ENCODE measurements at places on chromosomes 2 and 18. TPM values are rescaled to one million over a fixed set of nuclear protein-coding genes. Genes with fewer than 3 reads are reported as not detected.

The PTH2R gene
- total RNA-seq: 3.5 TPM

The MERTK gene
- 20.1 TPM for total RNA-seq

The MRO gene
- not detected for total RNA-seq

The ZEB2 gene
- 0.49 TPM for total RNA-seq

DNA sequence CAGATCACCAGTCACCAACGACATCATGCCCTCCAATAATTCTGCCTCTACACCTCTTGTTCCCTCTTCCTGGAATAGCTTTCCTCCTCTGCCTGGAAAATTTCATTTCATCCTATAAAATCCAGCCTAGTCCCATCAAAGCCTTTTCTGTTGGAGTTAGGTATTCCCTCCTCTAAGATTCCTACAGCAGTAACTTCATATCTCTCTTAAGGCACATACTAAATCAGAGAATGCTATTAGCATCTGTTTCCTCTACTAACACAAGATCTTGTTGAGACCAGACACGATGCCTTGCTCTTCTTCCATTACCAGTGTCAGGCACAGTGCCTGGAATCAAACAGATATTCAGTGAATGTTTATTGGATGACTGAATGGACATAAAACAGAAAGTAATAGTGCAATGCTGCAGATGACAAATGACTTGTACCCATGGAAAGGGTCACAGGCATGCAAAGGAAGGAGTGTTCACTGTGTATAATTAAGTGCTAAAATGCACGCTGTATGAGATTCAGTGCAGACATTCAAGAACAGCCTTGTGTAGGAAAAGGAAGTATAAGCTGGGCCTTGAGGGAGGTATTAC lies 342.0 kb upstream of the ACVR2A start:
- H3K27ac ChIP-seq: no peak overlapping the region
- H3K36me3 ChIP-seq: no peaks in the 10 kb centered on the region
- peaks cover 56% of the 10 kb centered on the region for H3K27me3 ChIP-seq
- no peak overlapping the region for H3K4me3 ChIP-seq
- DNase-seq: no peak

DNA sequence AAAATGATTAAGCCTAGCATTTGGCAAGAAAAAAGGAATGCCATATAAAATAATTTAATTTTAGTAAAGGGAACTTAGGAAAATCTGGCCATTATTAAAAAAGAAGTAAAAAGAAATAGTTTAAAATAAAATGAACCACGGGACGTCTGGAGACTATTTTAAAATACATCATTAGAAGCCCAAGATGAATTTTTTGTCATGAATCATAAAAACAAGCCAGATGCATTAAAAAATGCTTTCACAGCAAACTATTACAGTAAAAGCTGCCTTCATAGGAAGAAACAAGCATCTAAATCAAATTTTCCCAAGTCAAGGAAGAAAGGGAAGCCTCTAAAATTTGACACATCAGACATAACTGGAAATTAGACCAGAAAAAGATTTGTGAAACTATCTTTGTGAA lies 33.0 kb downstream of the COL5A2 start:
- no peaks in the 10 kb centered on the region for H3K36me3 ChIP-seq
- H3K27me3 ChIP-seq: no peaks in the 10 kb centered on the region
- no peak for DNase-seq
- no peak overlapping the region for H3K4me3 ChIP-seq

DNA sequence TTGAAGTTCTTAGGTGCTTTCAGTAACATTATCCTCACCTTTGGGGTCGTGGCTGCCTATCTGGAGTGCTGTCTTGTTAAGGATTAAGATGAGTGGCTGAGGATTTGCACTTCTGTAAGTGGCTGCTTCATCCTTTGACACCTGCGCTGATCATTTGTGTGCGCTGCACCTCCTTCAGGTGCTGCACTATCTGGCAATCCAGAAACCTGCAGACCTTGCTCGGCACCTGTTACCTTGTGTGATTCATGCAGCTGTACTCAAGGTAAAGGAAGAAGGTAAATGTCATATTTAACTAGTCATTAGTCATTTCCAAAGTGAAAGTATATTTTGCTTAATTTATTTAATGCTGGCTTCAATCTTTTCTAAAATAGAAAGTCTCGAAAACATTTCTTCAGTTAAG lies 110.3 kb downstream of the RAB3GAP1 start:
- H3K27me3 ChIP-seq: no peaks in the 10 kb centered on the region
- no peak for DNase-seq
- peaks cover 29% of the 10 kb centered on the region for H3K36me3 ChIP-seq
- H3K27ac ChIP-seq: no peak overlapping the region
- no peak overlapping the region for H3K4me3 ChIP-seq

DNA sequence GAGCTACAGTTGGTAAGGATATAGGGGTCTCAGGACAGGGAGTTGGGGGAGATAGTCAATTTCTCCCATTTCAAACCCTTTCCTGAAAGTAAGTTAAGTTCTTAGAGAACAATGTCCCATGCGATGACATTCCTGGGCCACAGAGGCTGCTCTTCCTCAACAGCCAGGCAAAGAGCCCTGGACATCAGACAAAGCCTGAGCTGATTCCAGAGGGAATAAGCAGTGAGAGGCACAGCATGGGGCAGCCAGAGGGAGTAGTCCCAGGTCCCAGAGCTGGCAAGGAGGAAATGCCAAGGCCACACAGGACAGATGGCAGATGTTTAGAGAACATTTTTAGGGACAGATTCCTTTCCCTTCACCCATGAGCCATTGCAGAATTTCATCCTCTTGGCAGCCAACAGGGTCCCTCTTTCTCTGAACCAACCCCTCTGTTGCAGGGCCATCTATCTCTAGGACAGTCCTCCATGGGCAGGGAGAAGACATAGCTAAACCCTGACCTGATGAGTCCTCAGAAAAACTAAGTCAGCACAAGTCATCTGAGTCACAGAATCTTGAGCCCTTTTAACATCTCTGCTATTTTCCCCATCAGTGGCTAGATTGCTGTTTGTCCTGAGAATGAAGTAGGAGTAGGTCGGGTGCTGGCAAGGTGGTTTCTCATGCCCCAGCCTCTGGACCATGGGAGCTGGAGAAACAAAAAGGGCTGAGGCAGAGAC lies 81.6 kb upstream of the STPG4 start:
- H3K27me3 ChIP-seq: peaks cover 24% of the 10 kb centered on the region
- no peak overlapping the region for H3K4me3 ChIP-seq
- H3K36me3 ChIP-seq: no peaks in the 10 kb centered on the region
- no peak for DNase-seq
- H3K27ac ChIP-seq: no peak overlapping the region
- peaks cover 11% of the 10 kb centered on the region for H3K4me1 ChIP-seq

DNA sequence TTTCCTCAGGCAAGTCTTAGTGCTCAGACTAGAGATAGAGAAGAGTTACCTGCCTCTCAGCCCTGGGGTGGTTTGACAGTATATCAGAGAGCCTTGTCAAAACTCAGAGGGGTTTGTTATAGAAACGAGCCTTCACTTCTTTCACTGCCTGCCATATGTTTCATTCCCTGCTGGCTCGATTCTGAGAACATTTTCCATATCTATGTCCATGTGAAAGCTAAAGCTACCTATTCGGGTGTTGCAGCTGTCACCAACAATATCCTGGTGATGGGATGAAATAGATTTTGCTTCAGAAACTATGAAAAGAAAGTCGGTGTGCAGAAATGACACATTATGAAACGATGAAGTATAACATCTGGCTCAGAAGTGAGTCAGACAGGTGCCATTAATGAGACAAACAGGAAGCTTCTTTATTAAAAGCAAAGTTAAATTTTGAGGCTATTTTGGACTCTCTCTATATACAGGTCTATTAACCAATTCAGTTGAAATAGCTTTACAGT lies 56.1 kb upstream of the TANK start:
- no peak overlapping the region for H3K27ac ChIP-seq
- DNase-seq: no peak
- H3K4me1 ChIP-seq: peaks cover 4% of the 10 kb centered on the region
- no peaks in the 10 kb centered on the region for H3K27me3 ChIP-seq
- no peak overlapping the region for H3K4me3 ChIP-seq

DNA sequence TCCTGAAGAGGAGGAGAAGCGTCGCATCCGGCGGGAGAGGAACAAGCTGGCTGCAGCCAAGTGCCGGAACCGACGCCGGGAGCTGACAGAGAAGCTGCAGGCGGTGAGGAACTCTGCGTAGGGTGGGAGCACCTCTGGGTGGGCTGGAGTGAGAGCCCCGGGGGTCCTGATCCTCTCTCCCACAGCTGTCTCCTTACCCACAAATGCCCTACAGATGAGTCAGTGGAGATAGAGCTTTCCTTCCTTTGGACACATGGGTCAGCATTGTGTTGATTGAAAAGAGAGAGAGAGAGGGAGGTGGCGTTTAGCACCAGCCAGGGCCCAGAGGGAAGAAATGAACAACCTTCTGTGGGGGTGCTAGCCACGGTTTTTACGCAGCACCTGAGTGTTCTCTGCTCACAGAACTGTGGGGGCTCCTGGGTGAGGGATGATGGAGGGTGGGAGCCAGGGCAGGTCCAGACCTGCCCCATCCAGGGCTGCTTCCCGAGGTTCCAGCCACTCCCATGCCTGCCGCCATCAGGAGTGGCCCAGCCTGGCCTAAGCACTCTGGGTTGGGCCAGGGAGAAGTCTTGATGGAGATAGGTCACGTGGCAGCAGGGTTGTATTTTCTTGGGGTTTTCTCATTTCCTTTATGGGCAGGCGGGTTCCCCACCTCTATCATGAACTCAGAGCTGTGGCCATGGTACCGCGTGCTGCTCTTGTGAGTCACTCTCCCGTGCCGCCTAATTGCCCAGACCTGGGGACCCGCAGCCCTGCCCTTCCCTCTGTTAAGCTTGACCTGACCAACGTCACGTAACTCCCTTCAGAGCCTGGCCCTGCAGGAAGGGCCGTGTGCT lies 16.3 kb downstream of the FOSL2 start:
- DNase-seq: no peak
- H3K4me1 ChIP-seq: no peaks in the 10 kb centered on the region
- H3K27me3 ChIP-seq: no peaks in the 10 kb centered on the region

Measured in progenitor cell of endocrine pancreas (in vitro differentiated cells).